Inflammatory macrophage treated with lipopolysaccharide for 1 hour (primary cell): ENCODE measurements at places on chromosomes 4 and X.

DNA sequence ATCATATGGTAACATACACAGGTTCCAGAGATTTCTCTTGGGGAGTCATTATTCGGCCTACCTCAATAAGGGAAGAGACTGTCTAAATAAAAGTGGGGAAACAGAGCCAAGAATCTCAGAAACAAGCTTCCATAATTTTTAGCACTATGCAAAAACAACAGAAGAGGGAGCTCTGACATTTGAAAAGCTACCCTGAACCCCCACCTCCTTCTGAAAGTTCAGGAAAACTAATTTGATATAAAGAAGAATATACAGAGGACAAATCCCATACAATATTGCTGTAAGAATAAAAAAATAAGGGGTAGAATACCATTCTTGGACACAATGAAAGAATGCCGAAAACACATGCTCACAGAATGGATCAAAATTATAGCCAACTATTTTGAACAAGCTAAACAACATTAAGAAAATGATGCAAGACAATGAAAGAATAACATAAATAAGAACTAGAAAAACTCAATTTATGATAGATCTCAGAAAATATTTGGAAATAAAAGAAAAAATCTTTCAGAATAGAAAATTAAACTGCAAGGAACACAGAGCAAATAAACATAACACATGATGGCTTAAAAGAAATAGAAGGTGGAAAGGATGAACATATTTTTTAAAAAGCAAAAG lies 14.4 kb upstream of the ZNF41 start:
- no peak for DNase-seq

DNA sequence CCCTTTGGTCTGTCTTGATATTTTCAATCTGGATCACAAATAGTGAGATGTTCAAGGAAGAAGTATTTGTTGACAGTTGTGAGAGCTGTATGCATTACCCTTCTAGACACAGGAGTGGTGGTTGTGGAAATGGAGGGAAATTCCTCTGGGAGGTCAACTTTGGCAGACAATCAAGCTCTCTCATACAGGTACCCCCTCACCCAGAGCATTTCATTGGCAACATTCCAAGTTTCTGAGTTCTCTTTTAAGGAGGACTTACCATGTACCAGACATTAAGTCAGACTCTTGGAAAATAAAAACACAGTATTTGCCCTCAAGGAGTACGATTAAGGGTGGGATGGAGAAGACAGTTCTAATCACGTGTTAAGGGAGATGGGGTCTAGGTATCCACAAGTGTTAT lies 45.3 kb downstream of the KLHL15 start:
- DNase-seq = no peak

- DNase-seq = no peak
Observed at GRCh38 chrX:118062048-118062789, 54.4 kb downstream of the KLHL13 start.

- DNase-seq = no peak
Observed at GRCh38 chr4:88333741-88334405, 44.8 kb upstream of the HERC6 start.

DNA sequence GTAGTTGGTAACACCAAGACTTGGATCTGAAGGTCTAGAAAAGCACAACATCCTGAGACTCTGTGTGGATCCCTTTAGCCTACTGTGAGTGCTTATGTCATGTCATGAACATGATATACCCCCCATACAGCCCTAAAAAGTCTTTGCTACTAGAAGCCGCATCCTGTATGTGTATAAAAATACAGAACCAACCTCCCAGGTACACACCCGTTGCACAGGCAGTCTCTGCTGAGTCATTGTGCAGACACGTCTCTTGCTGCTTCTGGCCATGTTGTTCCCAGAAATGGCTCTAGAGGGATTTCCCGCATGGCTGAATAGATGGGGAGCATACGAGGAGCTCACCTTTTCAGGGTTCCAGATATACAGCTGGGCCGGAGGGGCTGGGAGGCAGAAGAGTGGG lies 93.3 kb downstream of the MAMLD1 start:
- DNase-seq = no peak

DNA sequence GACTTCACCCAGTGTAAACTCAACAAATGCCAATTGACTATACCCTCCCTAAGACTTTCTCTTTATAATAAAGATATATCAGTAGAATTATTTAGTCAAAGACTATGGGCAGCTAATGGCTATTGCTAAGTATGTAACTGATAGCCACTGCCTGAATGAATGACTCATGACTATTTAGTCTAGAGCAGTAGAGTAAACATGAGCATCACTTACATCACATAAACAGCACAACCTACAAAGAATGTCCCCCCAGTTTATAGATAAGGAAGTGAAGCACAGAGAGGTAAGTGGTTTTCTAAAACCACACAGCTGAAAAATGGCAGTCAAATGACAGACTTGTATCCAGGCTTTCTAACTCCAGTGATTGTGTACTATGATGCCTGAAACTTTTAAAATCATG lies 507.0 kb downstream of the PPARGC1A start:
- no peak for DNase-seq

GRCh38 chr4:150598909-150599308 lies 17.0 kb downstream of the MAB21L2 start:
- no peak for DNase-seq

DNA sequence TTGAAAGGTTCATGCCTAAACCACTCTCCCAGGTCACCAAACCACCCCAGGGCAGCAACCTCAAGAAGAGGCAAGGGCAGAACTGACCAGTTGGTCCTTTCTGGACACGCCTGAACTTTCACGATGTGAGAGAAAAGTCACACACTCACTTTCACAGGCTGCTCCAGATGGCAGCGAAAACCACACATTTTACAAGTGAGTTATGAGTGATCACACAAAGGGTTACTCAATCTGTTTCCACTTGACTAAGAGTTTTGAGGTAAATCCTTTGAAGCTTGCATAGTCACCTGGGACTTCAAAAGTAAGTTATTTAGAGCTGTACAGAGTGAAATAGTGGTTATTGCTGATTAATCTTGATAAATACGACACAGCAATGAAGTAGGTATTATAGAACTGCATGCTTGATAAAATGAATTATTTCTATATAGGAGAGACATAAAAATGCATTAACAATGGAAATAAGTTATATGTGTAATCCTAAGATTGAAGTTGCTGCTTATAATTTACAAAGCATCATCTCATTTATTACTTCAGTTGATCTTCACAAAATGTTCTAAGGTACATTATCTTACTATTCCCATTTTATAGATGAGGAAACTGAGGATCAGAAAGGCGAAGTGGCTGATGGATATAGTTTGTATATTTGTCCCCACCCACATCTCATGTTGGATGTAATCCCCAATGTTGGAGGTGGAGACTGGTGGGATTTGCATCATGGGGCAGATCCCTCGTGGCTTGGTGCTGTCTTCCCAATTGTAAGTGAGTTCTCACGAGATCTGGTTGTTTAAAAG lies 103.0 kb upstream of the KLF3 start:
- no peak for DNase-seq

DNA sequence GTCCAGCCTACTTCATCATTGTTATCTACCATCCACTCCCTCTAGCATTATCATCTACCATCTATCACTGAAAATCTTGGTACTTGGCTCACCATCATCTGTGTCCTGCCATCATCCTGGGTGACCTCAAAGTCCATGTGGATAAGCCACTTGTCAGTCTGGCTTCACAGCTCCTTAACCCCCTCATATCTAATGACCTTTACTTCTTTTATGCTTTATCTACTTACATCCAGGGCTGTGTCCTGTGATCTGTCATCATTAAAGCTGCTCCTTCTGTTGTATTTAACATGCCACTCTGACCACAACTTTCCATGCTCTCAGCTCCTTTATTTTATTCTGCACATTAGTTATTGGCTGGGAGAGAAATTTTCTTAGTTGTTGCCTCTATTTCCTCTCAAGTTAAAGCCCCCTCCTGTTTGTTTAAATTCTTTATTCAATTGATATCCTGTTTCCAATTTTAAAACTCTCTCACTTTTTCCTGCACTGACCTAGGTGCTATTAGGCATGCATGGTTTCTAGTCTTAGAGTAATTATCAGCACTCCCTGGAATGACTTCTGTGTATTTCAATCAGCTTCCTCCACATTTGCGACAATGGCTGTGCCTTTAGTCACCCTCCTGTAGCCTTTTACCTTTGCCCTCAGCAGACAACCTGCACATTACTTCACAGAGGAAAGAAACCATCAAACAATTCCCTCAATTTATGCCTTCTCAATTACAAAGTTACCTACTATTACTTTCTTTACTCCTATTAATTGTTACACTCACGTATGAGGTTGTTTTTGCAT lies 8.1 kb upstream of the FABP2 start:
- DNase-seq = no peak

DNA sequence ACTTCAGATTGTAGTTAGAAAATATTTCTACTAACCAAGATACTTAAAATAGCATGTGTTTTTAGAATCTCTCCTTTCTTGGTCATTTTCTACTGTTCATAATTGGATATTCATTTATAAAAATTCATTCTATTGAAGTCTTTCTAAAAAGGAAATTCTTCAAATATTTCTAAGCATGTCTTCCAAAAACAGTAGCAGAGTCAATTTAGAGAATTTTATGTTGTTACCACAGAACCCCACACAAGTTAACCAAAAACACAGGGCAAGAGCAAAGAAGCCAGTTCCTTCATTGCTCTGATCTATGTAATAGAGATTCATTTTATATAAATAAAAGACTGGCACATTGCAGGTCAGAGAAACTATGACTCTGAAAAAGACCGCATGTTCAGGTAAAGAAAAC lies 345.1 kb upstream of the PITX2 start:
- no peak for DNase-seq

DNA sequence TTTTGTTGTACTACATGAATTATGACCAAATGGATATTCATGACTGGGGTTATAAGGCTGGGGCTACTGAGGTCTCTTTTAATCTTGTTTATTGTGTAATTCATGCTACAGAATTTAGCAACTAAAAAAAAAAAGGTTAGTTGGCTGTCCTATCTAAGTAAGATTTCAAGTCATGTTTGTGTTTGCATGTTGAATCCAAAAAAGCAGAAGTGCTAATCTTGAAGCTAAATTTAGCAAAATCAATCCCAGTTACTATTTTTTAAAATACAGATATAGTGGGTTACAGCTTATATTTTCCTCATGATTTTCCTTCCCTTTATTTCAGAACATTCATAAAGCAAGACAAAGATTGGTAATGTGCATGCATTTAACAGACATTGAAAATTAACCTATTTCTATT lies 19.4 kb downstream of the MTMR1 start:
- no peak for DNase-seq

DNA sequence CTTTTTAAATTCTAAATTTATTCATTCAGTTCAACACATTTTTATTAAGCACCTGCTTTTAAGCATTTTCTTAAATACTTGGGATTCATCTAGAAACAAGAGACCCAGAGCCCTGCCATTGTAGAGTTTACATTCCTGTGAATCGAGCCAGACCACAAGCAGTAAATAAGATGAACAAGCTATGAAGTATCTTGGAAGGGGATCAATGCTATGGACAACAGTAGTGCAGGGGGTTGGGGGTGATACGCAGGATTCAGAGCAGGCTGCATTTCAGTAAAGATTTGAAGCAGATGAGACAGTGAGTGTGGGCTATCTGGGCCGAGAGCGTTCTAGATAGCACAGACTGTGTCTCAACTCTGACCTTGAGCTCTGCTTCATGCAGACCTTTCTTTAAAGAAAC lies 35.1 kb downstream of the CLDN22 start:
- DNase-seq = no peak

GRCh38 chr4:168758351-168758876 lies 251.6 kb downstream of the CBR4 start:
- no peak for DNase-seq

GRCh38 chrX:124239911-124240310 lies 92.5 kb upstream of the TEX13D start:
- DNase-seq = no peak

GRCh38 chr4:89788206-89789072 lies 48.5 kb downstream of the SNCA start:
- DNase-seq = no peak

DNA sequence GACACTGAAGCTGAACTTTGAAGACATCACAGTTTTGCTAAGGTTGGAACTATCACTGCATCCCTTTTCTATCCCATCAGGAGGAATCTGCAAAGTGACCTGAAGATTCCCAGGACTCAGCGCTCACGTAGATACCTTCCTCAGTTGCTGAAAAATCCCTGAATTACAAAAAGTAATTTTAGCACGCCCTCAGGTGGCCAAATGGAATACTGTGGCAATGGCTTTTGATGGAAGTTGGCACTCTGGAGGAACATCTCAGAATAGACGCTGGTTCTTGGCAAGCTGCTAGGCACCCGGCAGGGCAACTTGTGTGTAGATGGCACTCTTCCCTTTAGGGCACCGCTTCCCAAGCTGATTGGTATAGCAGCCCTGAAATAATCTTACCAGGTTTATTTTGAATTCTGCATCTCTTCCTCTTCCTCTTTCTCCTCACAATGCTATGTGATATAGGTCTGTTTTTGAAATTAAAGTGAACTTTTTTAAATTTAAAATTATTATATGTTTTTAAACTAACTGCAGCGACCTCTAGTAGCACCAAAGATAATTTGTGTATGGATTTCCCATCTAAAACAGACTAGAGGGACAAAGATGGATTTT lies 16.3 kb upstream of the ESX1 start:
- DNase-seq = no peak

DNA sequence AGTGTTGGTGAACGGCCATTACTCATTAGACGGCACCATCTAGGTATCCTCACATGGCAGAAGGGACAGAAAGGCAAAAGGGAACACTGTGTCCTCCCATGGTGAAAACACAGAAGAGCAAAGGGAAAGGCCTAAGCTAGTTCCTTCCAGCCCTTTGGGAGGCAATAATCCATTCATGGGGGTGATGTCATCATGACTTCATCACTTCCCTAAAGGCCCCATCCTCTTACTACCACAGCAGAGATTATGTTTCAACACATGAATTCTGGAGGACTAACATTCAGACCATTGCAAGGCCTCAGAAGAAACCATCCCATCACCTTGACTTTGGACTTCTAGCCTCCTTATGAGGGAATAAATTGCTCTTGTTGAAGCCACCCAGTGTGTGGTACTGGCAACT lies 238.2 kb downstream of the MGST2 start:
- peak; percentile 89 for DNase-seq

- no peak for DNase-seq
Observed at GRCh38 chrX:132393992-132394391, 94.8 kb downstream of the MBNL3 start.

- DNase-seq = no peak
Observed at GRCh38 chr4:95963456-95963855, 123.6 kb downstream of the PDHA2 start.

GRCh38 chrX:117487421-117487820 lies 629.2 kb downstream of the KLHL13 start:
- no peak for DNase-seq

GRCh38 chrX:19725641-19726040 lies 161.8 kb downstream of the SH3KBP1 start:
- DNase-seq = peak; percentile 87

GRCh38 chr4:147076179-147076578 lies 130.5 kb upstream of the TTC29 start:
- no peak for DNase-seq

GRCh38 chrX:44099366-44099765 lies 126.2 kb upstream of the NDP start:
- no peak for DNase-seq

- no peak for DNase-seq
Observed at GRCh38 chr4:99084595-99084994, 4.0 kb downstream of the ADH5 start.
